ENCODE measurements at places on chromosomes 3 and 15. TPM values are rescaled to one million over a fixed set of nuclear protein-coding genes. Genes with fewer than 3 reads are reported as not detected.

DNA sequence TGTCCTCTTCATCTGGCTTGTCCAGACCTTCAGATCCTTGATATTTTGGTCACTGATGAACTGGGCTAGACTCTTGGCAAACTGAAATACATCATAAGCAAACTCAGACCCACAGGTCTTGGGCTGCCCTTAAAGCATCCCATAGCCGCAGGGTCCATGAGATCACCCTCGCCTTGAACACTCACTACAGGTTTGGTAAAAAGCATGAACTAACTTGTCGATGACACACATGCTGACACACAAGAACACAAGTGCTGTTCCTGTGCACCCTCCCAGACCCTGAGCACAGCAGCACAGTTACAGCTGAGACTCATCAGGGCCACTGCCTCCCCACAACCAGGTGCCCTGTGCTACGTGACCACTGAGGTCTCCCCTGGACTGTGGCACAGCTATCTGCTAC is 21.0 kb downstream of the PFKFB4 start:
- no peak for DNase-seq

DNA sequence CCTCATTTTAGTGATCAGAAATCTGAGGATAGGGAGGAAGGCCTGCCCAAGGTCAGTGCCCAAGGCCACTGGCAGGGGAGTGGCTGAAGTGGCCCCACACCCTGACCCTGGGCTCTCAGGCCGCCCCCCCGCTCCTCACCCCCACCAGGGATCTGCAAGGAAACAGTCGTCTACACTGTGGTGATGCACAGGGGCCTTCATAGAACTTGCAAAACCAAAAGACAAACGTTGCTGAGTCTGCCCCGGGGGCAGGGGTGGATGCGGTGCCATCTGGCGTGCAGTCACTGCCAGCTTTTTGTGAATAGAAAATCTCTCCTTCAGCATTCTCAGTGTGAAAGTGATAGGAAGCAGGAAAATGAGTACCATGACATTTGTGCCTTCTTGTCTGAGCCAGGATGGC is 41.3 kb downstream of the WHAMM start:
- peak; percentile 63 for DNase-seq

DNA sequence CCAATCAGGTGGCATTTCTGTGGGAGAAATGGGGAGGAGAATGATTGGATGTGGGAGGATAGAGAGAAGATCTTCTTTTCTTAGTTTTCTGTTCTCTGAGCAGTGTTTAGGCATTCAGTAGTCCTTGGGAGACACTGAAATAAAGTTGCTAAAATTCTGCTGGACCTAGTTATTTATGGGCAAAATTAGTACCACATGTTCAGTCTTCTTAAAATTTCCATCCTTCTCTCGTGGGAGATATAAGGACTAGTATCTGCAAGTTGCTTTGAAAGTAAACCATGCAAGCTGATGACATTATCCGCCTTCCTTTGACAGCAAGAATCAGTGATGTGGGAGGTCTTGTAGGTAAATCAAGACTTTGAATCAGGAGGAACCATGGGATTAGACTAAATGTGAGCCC is 19.9 kb upstream of the CHST2 start:
- DNase-seq = no peak

DNA sequence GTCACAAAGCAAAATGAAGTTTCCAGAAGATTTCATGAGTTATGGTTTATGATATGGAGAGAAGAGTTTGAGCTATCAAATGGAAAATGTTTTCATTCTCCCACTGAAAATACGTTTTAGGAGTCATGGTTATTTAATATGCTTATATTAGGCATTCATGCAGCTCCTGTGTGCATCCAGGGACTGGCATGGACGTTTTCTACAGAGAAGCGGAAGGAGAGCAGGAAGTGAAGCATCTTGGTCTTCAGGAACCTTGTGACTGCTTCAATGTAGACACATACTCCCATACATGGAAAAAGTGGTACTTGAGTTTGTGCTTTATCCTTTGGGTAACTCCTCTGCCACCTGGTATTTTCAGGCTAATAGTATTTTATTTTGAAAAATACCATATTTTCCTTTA is 43.3 kb upstream of the TOP2B start:
- no peak for DNase-seq

DNA sequence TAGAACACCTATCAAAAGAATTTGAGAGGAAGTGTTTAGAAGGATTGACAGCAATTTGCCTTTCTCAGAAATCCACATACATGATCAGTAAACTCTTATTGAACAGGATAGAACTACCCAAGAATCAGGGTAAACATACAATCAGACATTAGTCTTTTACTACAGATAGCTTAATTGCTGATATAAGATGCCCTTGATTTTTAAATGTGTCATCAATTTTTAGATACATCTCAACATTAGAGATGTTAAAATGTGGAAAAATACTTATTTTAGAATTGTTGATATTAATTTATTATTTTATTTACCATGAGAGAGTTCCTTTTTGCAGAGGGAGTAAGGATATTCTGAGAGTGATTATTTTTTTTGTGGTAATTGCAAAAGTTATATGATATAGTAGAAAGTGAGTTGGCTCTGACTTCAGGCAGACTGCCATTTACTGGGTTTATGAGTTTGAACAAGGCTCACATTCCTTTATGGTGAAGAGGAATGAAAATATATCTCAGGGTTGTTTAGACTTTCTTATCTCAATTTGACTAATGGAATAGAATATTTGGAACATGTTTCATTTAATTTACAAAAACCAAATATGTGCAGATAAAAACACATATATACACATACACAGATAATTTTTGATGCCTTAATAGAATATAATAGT is 302.8 kb upstream of the GOLIM4 start:
- no peak for DNase-seq

DNA sequence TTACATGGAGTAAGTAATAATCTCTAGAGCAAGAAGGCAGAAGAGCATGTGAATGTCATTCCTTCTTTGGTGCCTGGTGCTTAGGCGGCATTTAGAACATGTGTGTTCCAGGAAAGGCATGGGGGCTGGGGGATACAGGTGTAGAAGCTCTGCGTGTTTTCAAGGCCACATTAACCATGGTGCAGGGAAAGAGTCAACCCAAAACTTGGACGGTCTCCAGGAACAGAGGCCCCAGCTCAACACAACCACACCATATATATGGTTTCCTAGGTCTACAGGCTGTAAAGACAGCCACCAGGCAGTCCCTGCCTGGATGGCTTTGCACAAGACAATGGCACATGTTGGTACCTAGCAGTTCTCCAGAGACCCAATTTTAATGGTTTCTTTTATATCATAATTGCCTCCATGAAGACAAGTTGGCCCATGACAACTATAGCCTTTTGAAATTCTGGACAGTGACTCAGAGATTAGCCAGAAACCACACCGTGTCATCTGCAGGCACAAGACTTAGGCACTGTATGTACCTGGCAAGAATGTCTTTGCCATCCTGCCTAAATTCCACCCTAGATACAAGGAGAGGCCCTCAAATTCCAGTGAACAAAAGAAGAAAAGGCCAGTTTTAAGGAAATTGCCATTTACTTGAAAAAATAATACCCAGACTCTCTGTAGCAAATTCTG is 25.0 kb upstream of the DGKG start:
- DNase-seq = no peak

- no peak for DNase-seq
Observed at GRCh38 chr3:172868582-172869200, 118.2 kb downstream of the ECT2 start.

CHRD gene
- 10.3 TPM for total RNA-seq

DNA sequence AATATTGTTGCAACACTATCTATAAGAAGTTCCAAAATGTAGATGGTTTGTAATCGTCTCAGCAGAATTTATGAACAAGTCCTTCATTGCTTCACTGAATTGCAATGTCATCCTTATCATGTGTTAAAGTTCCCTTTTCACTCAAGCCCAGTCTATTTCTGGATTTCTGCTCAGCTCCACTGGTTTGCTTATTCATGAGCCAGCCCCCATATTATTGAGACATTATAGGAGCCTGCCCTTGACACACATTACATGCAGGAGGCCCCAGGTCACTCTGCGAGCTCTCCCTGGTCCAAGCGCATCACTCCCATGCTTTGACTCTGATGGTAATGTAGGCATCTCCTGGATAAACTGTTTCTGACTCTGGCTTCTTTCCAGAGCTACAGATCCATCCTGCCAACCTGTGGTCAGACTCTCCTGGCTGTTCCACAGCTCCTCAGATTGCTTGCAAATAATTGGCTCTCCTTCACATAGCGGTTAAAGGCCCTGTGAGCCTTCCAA is 56.9 kb downstream of the ABTB1 start:
- peak; percentile 88 for DNase-seq

- DNase-seq = peak; percentile 49
Observed at GRCh38 chr3:113211330-113212149, at the start of gene BOC. Gene BOC, plus strand, starts transcription at chr3:113211557. Its CDS starts 38,246 bp downstream, at chr3:113249803.

ERICH6 gene
- total RNA-seq = 0.27 TPM

DNA sequence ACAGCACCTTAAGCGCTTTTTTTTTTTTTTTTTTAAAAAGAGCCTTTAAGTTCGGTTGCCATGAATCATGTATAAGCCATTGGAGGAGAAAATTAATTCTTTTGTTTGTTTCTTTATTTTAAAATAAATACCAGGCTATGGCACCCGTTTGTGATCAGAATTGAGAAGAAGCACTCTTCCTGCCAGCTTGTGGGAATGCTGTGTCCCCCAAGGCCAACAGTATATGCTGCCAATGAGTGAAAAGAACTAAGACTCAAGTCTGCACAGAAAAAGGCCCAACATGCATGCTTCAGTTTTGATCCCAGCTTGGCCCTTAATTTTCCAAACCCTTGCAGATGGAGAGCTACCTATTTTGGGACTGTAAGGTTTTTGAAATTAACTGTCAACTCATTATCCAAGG is 90.5 kb downstream of the LRRC3B start:
- no peak for DNase-seq

CCR9 gene
- total RNA-seq = not detected

DNA sequence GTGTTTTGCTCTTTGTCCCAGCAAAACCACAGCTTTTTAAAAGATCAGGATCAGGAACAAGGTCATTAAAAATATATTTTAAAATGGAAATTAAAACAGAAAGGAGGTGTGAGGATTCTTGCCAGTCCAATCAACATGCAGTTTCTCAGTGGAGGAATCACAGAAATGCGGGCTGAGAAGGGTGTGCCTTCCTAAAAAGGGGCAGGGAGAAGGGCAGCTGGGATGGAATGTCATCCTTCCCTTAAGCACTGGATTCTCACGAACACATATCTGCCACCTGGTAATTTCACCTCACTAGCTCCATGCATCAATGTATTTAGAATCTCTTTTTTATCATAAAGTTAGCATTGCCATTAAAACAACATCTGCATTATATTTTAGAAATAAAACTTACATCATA is 21.4 kb downstream of the ABI3BP start:
- no peak for DNase-seq

GRCh38 chr3:15440891-15441290 is 13.5 kb downstream of the EAF1 start:
- DNase-seq = no peak

LMAN1L gene
- total RNA-seq = 0.09 TPM

DNA sequence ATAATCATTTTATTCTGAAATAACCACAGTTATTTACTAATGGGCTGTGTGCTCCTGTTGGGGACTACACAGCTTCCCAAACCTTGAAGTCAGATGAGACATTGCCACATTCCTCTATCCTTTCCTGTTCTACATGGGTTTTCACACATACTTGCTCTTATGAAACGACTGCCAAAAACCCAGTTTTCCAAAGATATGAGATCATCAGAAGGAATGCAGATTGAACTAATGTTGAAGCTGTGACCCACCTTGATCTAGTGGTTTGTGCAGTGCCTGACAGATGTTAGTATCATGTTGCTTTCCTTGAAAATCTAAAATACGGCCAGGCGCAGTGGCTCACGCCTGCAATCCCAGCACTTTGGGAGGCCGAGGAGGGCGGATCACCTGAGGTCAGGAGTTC is 144.6 kb downstream of the VGLL4 start:
- DNase-seq = no peak

EFL1 gene
- total RNA-seq = 25.2 TPM

- DNase-seq = peak; percentile 97
Observed at GRCh38 chr3:11719406-11720303, 75.9 kb upstream of the VGLL4 start.

DNA sequence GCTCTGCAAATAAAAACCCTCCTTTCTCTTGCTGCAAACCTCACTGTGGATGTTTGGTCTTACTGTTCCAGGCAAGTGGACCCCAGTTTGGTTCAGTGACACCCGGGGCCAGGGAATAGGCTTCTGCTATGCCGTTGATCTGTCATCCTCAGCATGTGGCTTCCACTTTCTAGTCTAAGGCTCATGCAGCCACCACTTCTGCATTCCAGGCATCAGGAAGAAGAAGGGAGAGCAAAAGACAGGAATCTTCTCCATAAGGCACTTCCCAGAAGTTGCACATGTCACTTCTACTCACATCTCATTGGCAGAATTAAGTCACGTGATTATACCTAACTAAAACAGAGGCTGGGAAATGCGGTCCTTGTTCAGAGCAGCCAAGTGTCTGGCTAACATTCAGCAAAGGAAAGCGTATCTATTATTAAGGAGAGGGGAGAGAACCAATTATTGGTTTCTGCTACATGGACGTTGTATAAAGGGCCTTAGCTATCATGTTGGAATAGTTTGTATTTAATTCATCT is 173.6 kb upstream of the PFN2 start:
- no peak for DNase-seq

SLC28A1 gene
- not detected for total RNA-seq

- DNase-seq = no peak
Observed at GRCh38 chr15:53416219-53416940, 343.1 kb downstream of the WDR72 start.

DNA sequence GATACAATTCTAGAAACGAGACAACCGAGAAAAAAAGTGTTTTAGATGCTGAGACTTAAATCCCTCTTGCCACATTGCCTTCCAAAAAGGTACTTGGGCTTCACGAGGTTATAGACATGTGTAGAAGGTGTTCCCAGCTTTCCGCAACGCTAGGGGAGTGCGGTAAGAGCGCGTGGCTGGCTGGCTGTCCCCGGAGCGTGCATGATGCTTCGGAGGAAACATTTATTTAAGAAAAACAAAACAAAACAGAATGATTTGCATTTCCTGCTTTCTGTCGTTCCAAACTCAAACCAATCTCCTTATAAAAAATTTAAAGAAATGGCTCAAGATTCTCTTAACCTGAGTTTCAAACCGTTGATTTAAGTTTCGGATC is 841 bp downstream of the SLC6A20 start:
- DNase-seq = no peak

- DNase-seq = no peak
Observed at GRCh38 chr15:69402816-69403215, 11.3 kb upstream of the KIF23 start.

IQCH gene
- total RNA-seq = 9.3 TPM

All from cerebellum (tissue), 4 donors.